ENCODE measurements at places on chromosomes 2 and 18. TPM values are rescaled to one million over a fixed set of nuclear protein-coding genes. Genes with fewer than 3 reads are reported as not detected.

Gene ZRANB3
- total RNA-seq: 6.1 TPM

Gene RNF125
- 0.35 TPM for total RNA-seq

Gene GPR17
- not detected for total RNA-seq

Gene LAMA3
- 51.4 TPM for total RNA-seq

Gene DARS1
- 50.5 TPM for total RNA-seq

Gene BCS1L
- 40.9 TPM for total RNA-seq

Gene PTPRN
- 1.7 TPM for total RNA-seq

All from A549 treated with GW870086 at 1 μM for 4 hours (cell line).